ENCODE measurements at places on chromosomes 4 and X. TPM values are rescaled to one million over a fixed set of nuclear protein-coding genes. Genes with fewer than 3 reads are reported as not detected.

- DNase-seq: no peak
Observed at GRCh38 chrX:24498181-24498580, 33.1 kb downstream of the PDK3 start.

DNA sequence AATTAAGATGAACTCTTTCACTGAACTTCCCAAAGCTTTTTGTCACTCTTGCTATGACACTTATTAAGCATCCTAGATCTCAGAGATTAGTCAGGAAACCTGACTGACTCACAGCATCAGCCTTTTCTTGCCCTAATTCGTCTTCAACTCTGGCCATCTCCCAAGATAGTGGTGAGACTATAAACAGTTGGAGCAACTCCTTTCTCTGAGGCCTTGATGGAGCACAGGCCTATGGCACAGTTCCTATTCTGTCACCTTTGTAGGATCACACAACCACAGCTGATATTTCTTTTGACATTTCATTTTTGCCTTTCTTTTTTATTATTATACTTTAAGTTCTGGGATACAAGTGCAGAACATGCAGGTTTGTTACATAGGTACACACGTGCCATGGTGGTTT is 217.6 kb downstream of the PRR32 start:
- peak; percentile 12 for DNase-seq

XPNPEP2 gene
- polyA plus RNA-seq: 8.9 TPM

- DNase-seq: no peak
Observed at GRCh38 chrX:18010253-18010652, 149.2 kb upstream of the RAI2 start.

DNA sequence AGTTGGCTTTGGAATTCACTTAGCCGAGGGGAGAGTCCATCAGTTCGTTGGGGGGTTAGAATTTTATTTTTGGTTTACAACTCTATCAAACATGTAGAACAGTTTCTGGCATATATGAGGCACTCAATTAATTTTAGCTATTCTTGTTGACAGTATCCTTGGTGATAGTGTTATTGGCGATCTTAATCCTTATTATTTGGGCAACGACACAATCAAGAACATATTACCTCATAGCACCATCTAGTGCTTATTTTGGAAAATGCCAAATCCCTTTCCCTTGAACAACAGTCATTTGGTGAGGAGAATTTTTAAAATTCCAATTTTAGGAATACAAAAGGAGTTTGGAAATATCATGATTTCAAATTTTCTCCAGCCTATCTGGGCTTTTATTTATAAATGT is 17.9 kb upstream of the PGRMC1 start:
- DNase-seq: no peak

GRCh38 chrX:22135171-22135711 is 103.1 kb downstream of the PHEX start:
- DNase-seq: no peak

GRCh38 chrX:143894938-143895337 is 11.1 kb downstream of the UBE2NL start:
- DNase-seq: no peak

VEGFD gene
- polyA plus RNA-seq: 61.3 TPM

C4orf51 gene
- polyA plus RNA-seq: not detected

GRCh38 chr4:77152421-77152820 is 4.6 kb upstream of the CCNG2 start:
- no peak for DNase-seq

GRCh38 chr4:139986106-139986505 is 167.9 kb downstream of the MAML3 start:
- DNase-seq: no peak

TEC gene
- polyA plus RNA-seq: 10.5 TPM

GRCh38 chr4:156762851-156763250 is 208.7 kb downstream of the PDGFC start:
- DNase-seq: no peak

DNA sequence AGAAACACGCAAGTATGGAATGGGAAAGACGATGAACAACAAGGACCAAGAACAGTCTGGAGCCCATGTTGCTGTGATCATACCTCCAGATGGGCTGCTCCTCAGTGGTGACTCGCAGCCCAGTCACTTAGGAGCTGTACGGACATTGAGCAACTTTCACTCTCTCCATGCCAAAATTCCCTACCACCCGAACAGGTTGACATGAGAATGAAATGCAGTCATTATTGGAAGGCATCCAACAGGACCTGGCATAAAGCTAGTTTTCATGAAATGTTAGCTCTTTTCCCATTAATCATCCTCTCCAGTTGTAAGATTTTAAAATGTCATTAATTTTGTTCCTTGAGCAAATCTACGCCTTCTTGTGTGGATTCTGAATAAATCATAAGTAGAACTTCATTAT is 82.7 kb upstream of the GPM6B start:
- no peak for DNase-seq

TGIF2LX gene
- not detected for polyA plus RNA-seq

DNA sequence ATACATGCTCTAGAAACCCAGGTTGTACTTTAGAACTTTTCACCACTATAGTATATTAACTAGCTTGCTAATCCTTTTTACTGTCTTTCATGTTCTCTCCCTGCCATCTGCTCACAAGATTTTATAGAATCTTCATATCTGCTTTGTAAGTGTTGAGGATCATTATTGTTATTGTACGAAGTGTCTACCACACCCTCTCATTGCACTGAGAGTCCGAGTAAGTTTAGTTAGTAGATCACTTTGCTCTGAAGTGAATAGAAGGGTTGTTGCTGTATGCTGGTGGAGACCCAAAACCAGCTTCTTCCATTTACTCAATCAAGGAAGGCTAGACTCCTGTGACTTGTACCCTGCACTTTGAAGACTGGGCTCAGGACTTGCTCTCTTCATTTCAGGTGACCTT is 17.1 kb downstream of the GAB1 start:
- no peak for DNase-seq

SPANXC gene
- polyA plus RNA-seq: not detected

DNA sequence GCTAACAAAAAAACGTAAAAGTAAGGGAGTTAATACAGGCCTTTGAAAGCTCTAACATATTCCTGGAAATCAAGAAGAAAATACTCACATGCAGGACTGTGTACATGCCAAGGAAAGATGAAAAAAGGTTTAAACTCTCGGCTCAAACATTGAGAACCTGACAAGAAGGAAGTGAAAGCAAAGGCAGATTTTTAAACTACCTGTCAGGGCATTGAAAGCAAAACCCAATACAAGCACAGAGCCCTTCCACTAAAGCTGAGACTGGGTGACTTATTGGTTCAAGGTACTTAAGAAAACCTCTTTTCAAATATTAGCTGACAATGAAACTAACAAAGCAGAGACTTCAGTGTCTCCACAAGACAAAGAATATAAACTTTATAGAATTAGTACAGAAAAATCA is 313.0 kb upstream of the GRID2 start:
- no peak for DNase-seq

- DNase-seq: no peak
Observed at GRCh38 chrX:31629195-31629594, 557.4 kb upstream of the FTHL17 start.

- no peak for DNase-seq
Observed at GRCh38 chr4:132332932-132333723, 816.0 kb upstream of the PCDH10 start.

- no peak for DNase-seq
Observed at GRCh38 chr4:55296096-55296495, 49.9 kb upstream of the SRD5A3 start.
